ENCODE measurements at places on chromosomes 12 and 14. TPM values are rescaled to one million over a fixed set of nuclear protein-coding genes. Genes with fewer than 3 reads are reported as not detected.

- no peak for DNase-seq
These were observed 257.3 kb upstream of the PLEKHG7 start for GRCh38 chr12:92445253-92446082.

- no peak for DNase-seq
These were observed 170.5 kb downstream of the TSPAN9 start for GRCh38 chr12:3247629-3248161.

- no peak for DNase-seq
These were observed 982 bp downstream of the RBMS2 start for GRCh38 chr12:56522411-56523193.

KIF5A gene
- 0.10 TPM for total RNA-seq

OR10AD1 gene
- total RNA-seq: not detected

LUM gene
- 0.31 TPM for total RNA-seq

STRAP gene
- total RNA-seq: 119 TPM

ARID4A gene
- 26.7 TPM for total RNA-seq
